HuH-7 (cell line): ENCODE measurements at places on chromosomes 12 and 14.

DNA sequence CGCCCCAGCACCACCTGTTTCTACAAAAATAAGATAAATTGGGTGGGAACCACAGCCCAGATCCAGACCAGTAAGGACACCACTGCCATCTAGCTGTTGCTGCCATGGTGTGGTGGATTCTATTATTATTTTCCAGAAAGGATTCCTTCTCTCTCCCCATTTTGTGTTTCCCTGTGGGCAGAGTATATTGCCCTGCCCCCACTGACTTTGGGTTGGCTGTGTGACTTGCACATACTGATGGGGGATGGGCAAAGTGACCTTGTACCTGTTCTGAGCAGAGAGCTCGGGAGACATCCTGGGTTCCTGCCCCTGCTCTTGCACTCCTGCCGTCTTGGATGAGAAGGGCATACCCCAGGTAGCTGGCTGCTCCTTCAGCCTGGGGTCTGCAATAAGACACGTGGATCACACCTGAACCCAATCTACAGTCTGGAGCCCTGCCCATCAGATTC, 24.3 kb downstream of the MOAP1 start:
- DNase-seq, result peak; percentile 59

- DNase-seq, result no peak
These were observed 7.8 kb downstream of the AKT1 start for GRCh38 chr14:104787736-104788135.

- no peak for DNase-seq
These were observed 350.4 kb downstream of the TMEM121 start for GRCh38 chr14:105876829-105877228.

- no peak for DNase-seq
These were observed 5.8 kb downstream of the JDP2 start for GRCh38 chr14:75433631-75434071.

GRCh38 chr12:120540445-120540844, 6.3 kb downstream of the RNF10 start:
- no peak for DNase-seq

GRCh38 chr12:115470977-115471376, 787.0 kb upstream of the TBX3 start:
- no peak for DNase-seq

GRCh38 chr12:12508612-12509011, 54.1 kb downstream of the DUSP16 start:
- DNase-seq, result no peak

DNA sequence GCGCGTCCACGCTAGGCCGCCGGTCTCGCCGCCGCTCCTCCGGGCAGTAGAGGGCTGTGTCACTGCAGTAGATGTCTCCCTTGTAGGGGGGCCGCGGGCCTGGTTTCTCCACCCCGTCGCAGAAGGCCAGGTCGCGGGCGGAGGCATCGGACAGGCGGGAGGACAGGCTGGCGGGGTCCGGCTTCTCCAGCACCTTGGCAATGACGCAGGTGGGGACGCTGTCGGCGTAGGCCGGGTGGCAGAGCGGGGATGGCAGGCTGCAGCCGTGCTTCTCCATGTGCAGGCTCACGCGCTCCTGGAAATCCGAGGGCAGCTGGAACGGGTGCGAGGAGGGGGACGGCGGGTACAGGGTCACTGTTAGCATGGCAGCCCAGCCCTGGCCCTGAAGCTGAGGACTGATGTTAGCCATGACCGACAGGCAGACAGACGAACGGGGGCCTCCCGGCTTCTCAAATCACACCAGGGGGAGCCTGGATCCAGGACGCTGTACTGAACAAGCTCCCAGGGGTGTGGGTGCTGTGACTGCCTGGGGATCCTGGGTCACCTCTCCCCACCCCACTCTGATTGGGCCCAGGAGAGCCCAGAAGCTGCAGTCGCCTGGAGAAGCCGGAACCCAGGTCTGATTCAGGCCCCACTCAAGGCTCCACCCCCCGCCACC, 48.1 kb downstream of the BEGAIN start:
- no peak for DNase-seq

DNA sequence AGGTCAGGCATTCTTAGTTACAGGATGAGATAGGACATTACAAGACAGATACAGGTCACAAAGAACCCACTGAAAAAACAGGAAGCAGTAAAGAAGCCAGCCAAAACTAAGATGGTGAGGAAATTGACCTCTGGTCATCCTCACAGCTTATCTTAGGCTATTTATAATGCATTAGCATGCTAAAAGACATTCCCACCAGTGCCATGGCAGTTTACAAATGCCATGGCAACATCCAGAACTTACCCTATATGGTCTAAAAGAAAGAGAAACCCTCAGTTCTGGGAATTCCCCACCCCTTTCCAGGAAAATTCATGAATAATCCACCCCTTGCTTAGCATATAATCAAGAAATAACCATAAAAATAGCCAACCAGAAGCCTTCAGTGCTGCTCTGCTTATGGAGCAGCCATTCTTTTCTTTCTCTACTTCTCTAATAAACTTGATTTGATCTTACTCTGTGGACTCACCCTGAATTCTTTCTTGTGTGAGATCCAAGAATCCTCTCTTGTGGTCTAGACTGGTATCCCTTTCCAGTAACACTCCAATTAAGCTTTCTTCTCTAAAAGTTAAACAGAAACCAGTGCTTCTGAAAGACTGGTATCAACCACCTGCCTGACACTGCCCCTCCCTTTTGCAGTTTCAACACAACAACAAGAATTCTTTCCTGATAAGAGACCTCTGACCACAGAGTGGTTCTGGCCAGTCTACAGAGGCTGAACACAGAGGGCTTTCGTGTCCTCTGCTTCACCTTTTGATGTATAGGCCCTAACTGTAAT, 86.9 kb downstream of the BCAT1 start:
- DNase-seq, result no peak

- no peak for DNase-seq
These were observed 107.3 kb upstream of the RTL1 start for GRCh38 chr14:101010835-101011234.

DNA sequence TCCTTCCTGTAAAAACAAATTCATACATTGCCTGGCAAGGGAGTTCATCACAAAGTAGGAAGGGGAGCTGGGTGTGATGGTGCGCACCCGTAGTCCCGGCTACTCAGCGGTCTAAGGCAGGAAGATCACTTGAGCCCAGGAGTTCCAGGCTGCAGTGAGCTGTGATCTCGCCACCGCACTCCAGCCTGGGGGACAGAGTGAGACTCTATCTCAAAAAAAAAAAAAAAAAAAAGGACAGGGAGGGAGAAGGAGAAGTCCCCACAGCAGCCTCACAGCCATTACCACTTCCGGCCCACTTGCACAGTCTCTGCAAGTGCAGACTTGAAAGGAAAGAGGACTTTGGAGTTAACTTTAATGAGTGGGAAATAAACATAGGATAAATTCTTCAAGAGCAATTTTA, 121.0 kb downstream of the FBXL14 start:
- no peak for DNase-seq

GRCh38 chr14:105879503-105879866, 353.1 kb downstream of the TMEM121 start:
- no peak for DNase-seq

DNA sequence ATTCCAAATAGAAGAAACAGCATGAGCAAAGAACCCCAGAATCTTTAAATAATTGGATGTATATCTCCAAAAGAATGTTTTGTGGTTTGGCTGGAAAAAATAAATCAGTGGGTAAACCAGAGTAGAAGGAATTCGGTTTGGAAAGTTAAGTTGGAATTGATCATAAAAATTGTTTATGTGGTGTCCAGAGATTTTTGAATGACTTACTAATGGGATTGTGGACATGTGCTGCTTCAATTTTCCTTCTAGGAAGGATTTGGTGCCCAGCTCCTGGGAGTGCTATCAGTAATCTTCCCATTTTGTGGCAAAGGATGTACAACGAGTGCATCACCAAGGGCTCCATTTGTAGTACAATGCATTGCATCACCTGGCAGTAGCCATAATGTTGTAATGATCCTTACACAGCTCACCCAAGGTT, 224.8 kb downstream of the SLC16A7 start:
- no peak for DNase-seq
